A172 (cell line): ENCODE measurements at places on chromosomes 13 and 19. TPM values are rescaled to one million over a fixed set of nuclear protein-coding genes. Genes with fewer than 3 reads are reported as not detected.

The PRR22 gene
- 0.41 and 2.0 TPM in 2 replicates for total RNA-seq

The KLF2 gene
- 3.4 and 10.2 TPM in 2 replicates for total RNA-seq

The KLK12 gene
- not detected in 2 replicates for total RNA-seq

The CASP14 gene
- total RNA-seq: not detected in 2 replicates

The CRB3 gene
- total RNA-seq: not detected in 2 replicates

The PGLYRP2 gene
- total RNA-seq: not detected in 2 replicates

The ZNF555 gene
- total RNA-seq: 8.2 and 8.4 TPM in 2 replicates

The TNNT1 gene
- total RNA-seq: 467 and 500 TPM in 2 replicates

The TNNI3 gene
- total RNA-seq: 0.77 TPM in 1 of 2 replicates, not detected in the other

The ZNF480 gene
- total RNA-seq: 11.3 and 12.6 TPM in 2 replicates

The PTH2 gene
- total RNA-seq: not detected in 2 replicates

The SPC24 gene
- 109 and 113 TPM in 2 replicates for total RNA-seq

The FKRP gene
- total RNA-seq: 6.4 and 14.2 TPM in 2 replicates

The PROZ gene
- total RNA-seq: not detected in 2 replicates

The OLFM4 gene
- not detected in 2 replicates for total RNA-seq

The CD33 gene
- total RNA-seq: 1.2 and 3.1 TPM in 2 replicates

The ANKLE1 gene
- total RNA-seq: 0.24 and 0.60 TPM in 2 replicates

The TOMM40 gene
- 109 and 111 TPM in 2 replicates for total RNA-seq

The ZNF667 gene
- 4.4 and 5.5 TPM in 2 replicates for total RNA-seq

The ZNF430 gene
- total RNA-seq: 8.3 and 9.8 TPM in 2 replicates

The KL gene
- total RNA-seq: 0.05 TPM in 1 of 2 replicates, not detected in the other

The SSBP4 gene
- total RNA-seq: 88.7 and 127 TPM in 2 replicates

The NLRP4 gene
- 0.03 TPM in 1 of 2 replicates, not detected in the other for total RNA-seq

The MBD3L2 gene
- not detected in 2 replicates for total RNA-seq

The SLC25A41 gene
- 1.7 TPM in 1 of 2 replicates, not detected in the other for total RNA-seq

The CYP4F2 gene
- total RNA-seq: 2.2 TPM in 1 of 2 replicates, not detected in the other

The NDFIP2 gene
- 28.5 and 33.8 TPM in 2 replicates for total RNA-seq

The ZNF681 gene
- total RNA-seq: 0.19 and 1.7 TPM in 2 replicates

The ZNF285 gene
- 0.65 TPM in 1 of 2 replicates, not detected in the other for total RNA-seq

The KCTD4 gene
- total RNA-seq: 0.29 TPM in 1 of 2 replicates, not detected in the other

The METTL21C gene
- not detected in 2 replicates for total RNA-seq

The CEBPA gene
- total RNA-seq: 3.9 and 4.3 TPM in 2 replicates

The CABP5 gene
- total RNA-seq: not detected in 2 replicates

The TNFSF9 gene
- total RNA-seq: not detected in 2 replicates

The N4BP2L2 gene
- total RNA-seq: 75.5 and 81.2 TPM in 2 replicates

The PLIN5 gene
- total RNA-seq: not detected in 2 replicates

The ICAM5 gene
- total RNA-seq: 0.19 and 0.53 TPM in 2 replicates

The PRRG2 gene
- total RNA-seq: 0.43 and 0.79 TPM in 2 replicates
